ENCODE measurements at places on chromosomes 1 and 21.

DNA sequence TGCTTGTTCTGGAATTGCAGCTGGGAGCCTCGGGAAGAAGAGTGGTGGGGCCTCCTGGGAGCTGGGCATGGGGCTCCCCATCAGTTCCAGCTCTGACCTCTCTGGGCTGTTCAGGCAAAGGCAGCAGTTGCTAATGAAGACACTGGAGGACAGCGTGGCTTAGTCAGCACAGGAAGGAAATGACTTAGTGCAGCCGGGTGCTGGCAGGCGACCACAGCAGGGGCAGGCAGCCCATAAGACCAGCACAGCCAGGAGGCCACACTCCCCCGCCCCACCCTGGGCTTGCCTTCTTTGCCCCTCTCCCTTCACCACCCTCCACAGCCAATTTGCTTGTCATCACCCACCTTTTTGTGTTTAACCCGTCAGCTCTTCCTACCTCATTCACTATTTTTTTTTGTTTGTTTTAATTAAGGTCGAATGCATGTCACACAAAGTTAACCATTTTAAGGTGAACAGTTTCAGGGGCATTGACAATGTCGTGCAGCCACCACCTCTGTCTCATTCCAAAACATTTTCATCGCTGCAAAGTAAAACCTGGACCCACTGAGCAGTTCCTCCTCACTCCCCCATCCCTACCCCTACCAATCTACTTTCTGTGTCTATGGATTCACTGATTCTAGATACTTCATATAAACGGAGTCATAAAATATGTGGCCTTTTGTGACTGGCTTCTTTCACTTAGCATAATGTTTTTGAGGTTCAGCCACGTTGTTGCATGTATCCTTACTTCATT is 10.9 kb downstream of the OLIG2 start:
- peak; percentile 29 for DNase-seq

- DNase-seq, result no peak
These were observed 3.8 kb downstream of the JMJD4 start for GRCh38 chr1:227731241-227731677.

DNA sequence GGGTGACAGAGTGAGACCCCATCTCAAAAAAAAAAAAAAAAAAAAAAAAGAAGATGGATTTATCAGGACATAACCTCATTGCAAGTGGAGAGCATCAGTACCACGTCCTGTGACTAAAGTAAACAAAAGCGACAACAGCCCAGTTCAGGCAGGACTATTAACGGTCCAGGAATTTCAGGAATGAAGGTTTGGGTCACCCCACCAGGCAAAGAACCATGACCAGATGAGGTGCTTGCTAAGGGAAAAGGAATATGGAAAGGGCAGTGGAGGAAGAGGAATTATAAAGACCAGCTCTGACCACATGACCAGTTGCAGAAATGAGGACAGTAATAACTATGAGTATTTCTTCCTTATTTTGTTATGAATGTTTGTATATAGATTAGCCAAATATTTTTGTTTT is 35.4 kb upstream of the EIF4G3 start:
- peak; percentile 27 for DNase-seq

DNA sequence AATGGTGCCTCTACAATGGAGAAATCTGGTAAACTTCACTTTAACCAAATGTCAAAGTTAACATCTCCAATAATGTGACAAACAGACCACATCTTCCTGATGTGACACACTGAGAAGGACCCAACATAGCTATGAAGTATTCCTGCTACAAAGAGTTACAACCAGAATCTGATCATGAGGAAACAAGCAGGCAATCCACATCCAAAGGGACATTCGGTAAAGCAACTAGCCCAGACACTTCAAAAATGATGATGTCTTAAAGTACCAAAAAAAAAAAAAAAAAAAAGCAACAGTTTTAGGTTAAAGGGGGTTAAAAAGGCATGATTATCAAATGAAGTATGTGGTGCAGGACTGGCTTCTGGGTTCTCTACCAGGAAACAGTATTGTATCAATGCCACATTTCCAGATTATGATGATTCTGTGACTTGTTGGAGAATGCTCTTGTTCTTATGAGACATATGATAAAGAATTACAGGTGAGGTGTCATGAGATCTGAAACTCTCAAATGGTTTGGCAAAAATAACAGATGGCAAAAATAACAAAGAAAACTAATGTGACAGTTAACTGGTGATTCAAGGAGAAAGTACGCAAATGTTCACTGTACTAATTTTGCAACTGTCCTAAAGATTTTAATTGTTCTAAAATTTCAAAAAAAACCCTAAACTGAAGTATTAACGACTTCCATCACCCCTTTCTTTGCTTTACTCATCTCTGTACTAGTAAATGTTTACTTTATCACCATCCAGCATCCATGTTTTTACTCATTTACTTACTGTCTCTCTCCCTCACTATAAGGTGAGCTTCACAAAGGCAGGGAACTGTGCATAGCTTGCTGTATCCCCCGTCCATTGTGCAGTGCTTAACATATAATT is 2.8 kb downstream of the CD58 start:
- no peak for DNase-seq

DNA sequence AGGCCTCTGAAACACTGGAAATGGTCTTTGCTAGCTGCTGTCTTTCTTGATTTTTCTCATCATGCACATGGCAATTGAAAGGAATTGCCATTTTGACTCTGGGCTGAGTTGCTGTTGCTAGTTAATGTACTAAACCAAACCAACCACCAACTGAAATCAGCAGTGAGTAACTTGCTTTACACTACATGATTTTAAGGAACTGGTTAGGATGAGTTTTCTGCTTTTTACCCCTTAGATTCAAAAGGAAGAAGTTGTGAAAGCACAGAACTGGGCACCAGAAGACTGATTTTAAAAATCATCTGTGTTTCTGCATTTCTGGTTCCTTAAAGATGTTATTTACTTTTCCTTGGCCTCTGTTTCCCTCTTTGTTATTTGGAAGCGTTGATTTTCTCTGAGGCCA is 361.9 kb downstream of the HLX start:
- no peak for DNase-seq

DNA sequence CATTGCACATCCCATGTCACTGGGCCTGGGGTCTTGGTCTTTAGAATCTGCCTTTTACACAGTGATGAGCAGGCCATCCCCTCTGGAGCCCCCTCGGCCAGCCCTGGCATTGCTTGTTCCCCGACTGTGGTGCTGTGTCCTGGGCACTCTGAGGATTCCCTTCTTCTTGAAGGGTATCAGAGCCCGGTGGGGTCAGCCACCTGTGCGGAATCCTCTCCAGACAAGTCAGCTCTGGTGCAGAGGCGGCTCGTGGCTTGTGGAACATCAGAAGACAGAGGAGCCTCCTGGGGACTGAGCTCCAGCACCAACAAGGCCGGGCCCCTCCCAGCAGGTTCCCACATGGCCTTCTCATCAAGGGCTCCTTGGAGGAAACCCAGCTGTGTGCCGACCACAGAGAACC is 57.9 kb upstream of the AJAP1 start:
- DNase-seq, result no peak

DNA sequence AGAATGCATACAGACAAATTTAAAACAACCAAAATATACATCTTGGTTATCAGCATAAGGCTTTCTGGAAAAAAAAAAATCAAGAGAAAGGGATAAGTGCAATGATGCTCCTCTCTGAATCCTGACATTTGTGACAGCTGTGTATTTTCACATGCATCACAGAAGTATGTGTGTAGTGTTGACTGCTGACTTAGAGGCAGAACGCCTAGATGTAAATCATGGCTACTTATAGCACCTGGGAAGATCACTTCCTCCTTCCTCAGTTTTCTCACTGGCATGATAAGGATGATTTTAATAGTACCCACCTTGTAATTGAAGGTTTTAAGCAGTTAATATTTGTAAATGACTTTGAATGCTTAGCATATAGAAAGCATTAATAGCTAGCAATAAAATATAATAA is 112.5 kb downstream of the MRPL39 start:
- no peak for DNase-seq

GRCh38 chr1:112394743-112395062 is 1.3 kb upstream of the CTTNBP2NL start:
- no peak for DNase-seq

GRCh38 chr1:210686841-210687240 is 358.1 kb downstream of the HHAT start:
- no peak for DNase-seq

GRCh38 chr1:15104768-15105167 is 48.8 kb upstream of the TMEM51 start:
- no peak for DNase-seq

- DNase-seq, result no peak
These were observed 214.4 kb downstream of the NRIP1 start for GRCh38 chr21:14850394-14850793.

- no peak for DNase-seq
These were observed 323.2 kb downstream of the LRRIQ3 start for GRCh38 chr1:73874806-73875205.

GRCh38 chr1:63620671-63621070 is 27.5 kb downstream of the PGM1 start:
- DNase-seq, result no peak

GRCh38 chr1:167059045-167059808 is 30.9 kb downstream of the GPA33 start:
- DNase-seq, result peak; percentile 32

GRCh38 chr21:45748593-45748992 is 105.1 kb downstream of the PCBP3 start:
- no peak for DNase-seq

DNA sequence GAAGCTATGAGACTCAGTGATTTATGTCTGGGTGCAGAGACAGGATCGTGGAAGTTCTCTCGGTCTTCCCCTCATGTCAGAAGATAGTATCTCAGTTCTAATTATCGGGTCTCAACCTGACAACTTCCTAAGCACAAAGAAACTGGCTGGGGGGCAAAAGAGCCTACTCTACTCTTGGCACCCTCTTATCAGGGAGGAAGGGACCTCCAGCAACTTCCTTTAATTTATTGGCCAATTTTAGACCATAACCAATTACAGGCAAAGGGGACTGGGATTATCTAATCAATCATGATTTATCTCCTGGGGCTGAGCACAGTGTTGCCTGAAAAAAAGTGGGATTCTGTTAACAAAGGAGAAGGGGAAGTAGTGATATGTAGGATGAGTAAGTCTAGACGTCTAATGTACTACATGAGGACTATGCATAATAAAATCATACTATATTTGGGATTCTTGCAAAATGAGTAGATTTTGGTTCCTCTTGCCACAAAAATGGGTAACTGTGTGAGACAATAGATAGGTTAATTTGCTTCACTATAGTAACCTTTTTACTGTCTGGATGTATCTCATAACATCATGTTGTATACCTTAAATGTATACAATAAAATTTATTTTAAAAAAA is 98.8 kb downstream of the ZFYVE9 start:
- no peak for DNase-seq

DNA sequence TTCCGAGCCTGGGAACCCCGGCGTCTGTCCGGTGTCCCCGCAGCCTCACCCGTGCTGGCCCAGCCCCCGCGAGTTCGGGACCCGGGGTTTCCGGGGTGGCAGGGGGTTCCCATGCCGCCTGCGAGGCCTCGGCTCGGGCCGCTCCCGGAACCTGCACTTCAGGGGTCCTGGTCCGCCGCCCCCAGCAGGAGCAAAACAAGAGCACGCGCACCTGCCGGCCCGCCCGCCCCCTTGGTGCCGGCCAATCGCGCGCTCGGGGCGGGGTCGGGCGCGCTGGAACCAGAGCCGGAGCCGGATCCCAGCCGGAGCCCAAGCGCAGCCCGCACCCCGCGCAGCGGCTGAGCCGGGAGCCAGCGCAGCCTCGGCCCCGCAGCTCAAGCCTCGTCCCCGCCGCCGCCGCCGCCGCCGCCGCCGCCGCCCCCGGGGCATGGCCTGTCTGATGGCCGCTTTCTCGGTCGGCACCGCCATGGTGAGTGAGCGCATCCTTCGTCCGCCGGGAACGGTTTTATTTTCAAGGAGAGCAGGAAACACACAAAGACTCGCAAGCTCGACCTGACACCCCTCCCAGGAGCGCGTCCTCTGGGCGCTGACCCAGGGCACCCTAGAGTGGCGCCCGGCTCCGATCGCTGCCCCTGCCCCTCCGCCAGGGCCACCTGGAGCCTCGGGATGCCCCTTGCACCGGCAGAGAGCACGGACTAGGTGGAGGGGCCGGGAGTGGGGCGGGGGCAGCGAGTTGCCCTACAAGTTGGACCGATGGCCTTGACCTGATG is at the start of gene ABCG1:
TSS of gene ABCG1 (plus strand) at position 305 of the 770 bp plus-strand sequence. CDS start at position 428, 123 bp downstream.
- DNase-seq, result no peak

GRCh38 chr1:46517932-46518498 is 28.4 kb downstream of the DMBX1 start:
- no peak for DNase-seq

DNA sequence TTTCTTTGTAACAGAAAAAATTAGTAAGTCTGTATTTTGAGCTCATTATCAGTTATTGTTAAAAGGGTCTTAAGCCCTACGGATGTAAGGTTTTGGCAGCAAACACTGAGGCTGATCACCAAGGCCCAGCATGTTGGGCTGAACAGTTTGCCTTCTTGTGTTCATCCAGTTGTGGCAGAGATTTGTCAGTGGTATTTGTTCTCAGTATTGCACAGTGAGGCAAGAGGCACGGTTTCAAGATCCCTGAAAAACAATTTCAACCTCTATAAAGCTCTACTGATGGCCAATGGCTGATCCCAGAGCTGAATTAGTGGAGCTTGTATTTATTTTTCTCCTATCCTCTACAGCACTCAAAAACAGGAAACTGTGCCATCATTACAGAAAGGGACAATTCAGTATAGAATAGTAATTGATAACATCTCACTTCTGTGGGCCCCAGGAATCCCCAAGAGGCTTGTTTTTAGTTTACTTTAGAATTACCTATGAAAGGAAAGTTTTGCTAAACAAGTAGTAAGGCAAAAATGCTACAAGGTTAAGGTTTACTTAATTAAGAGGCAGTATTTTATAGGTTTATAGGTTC is 191.8 kb upstream of the RAB4A start:
- DNase-seq, result no peak

GRCh38 chr1:233627376-233627775 is 13.5 kb downstream of the KCNK1 start:
- no peak for DNase-seq

DNA sequence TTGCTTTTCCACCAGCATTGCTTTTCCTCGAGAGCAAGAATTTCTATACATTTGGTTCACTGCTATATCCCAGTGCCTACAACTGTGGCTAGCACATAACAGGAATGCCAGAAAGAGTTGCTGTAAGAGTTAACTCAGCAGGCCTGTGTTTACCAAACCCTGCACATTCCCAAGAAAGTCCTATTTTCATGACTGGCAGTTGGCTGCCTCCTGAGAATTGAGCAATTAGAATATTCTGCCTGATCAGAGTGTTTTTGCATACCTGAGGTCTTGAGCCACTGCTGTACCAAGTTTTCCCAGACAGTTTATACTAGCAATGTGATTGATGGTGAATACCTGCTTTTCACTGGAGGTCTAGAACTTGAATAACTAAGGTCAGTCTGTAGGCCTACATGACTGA is 2.7 kb upstream of the GNPAT start:
- DNase-seq, result no peak

DNA sequence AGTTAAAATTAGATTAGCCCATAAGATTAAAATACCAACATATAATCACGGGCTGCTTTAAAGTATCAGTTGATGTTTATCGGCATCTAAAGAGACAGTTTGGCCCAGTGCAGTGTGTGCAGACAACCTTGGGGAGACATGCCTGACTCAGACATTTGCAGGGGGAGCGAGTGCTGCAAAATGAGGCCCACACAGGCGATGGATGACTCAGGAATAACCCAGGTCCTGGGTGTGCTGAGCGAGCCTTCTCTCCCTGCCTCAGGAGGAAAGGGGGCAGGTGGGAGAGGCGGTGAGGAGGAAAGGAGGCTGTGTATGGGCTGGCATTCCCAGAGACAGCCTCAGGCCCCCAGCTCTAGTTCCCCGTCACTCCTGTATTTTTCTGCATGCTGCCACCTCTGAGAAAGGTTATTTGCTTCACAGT is 9.0 kb downstream of the SLC9A1 start:
- peak; percentile 77 for DNase-seq
